Stimulated activated CD8-positive, alpha-beta memory T cell treated with anti-CD3 and anti-CD28 coated beads, Interleukin-15, amount 100 ng/mL, for 24 hours (primary cell): ENCODE measurements at places on chromosomes 1 and 21.

DNA sequence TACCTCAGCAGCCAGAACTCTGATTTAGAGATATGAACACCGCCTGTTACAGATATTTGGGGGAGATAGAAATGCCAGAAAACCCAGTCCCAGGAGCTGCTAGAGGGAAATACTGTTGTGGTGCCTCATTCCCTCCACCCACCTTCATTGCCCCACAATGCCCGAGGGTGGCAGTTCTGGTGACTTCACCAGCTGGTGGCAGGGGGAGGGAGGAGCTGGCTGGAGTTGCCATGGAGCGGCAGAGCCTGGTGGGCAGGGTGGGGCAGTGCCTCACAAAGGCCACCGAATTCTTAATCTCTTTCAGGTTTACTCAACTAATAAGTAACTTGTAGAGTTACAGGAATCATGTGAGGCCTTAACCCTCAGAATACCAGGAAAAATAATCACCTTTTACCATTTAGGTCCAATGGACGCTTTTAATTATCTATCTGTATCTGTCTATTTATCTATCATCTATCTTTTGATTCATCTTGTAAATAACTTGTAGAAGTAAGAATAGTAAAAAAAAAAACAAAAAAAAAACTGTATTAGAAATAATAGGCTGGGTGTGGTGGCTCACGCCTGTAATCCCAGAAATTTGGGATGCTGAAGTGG, 11.7 kb upstream of the S100A11 start:
- DNase-seq: no peak

DNA sequence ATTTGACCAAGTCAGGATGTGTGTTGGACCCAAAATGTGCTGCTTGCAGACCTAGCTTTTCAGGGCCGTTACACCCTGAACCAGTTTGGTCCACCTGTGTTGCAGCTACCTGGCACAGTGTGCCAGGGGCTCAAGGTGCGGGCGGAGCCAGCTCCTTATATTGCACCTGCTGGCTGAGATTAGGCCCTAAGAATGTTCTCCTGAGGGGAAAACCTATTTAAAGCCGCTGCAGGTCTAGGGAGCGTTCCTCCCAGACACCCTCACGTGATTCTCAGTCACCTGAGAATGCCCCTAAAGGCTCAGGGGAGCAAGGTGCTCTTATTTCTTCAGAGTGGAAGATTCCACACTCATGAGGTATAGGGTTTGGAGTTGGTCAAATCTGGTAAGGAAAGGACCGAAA, 12.0 kb downstream of the GSTM3 start:
- DNase-seq: no peak

- no peak for DNase-seq
Measured at GRCh38 chr1:226029093-226029496, 30.0 kb upstream of the SDE2 start.

DNA sequence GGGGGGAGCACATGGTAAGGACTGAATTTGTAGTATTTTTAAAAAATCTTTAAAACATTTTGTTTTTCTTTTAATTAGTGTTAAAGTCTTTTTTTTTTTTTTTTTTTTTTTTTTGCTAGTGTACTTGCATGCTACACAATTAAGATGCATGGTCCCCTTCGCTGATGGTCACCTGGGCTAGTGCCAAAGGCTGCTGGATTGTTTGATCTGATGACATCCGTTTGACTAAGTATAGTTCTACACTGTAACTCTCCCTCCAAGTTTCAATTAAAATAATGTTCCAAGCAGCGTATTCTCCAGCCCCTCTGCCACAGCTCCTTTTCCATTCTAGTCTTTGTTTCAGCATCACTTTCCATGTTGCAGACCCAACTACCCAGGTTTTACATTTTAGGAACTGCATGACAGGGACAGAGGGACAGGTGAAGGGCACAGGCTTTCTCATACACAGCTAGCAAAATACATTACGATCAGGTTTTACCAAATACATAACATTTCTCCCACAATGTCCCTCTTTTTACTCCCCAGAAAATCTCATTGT, 852 bp upstream of the RAVER2 start:
- DNase-seq: no peak

- no peak for DNase-seq
Measured at GRCh38 chr1:204927673-204928641, 57.3 kb downstream of the NFASC start.

DNA sequence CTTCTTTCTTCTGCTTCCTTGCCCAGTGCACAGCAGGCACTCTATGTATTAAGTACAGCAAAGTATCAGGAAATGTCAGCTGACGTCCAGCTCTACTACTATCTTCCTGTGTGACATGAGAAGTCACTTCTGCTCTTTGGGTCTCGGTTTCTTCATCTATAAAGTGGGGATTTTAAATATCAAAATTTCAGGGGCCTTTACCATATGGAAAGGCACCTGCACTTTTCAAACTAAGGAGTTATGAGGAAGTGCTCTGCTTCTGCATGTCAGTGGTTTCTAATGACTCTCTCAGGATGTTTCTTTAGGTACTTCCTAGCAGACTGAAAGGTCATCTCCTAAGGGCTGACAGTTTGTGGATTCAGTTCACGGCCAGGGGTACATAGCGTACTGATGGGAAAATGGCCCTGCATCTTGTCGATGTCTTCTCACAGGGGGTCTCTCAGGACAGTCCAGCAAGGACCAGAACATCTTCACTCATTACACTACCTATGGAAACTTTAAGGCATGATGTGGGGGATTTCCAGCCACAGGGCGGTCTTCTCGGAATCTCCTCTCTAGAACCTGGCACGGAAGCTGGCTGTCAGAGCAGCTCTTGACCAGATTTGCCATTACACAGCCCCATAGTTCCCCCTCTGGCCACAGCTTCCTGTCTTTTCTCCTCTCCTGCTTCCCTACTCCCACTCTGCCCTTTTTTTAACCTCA, 42.0 kb upstream of the MTF1 start:
- no peak for DNase-seq

GRCh38 chr21:26461500-26461899, 111.6 kb downstream of the CYYR1 start:
- no peak for DNase-seq

DNA sequence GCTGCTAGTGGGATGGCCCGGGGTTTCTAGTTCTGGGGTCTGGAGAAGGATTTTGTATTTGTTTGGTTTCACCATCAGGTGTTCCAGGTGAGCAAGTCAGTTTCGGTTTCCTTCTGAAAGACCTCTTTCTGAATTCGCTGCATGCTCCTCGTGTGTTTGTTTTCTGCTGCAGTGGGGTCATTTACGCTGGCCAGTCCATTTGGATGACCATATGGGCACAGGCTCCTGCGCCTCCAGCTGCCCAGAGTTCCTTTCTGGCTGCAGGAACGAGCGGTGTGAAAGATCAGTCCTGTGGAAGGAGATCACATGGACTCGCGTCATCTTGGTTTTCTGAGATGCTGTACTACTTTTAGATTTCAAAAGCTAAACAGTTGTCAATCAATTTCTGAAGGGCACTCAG, 83.7 kb upstream of the GCLM start:
- no peak for DNase-seq

DNA sequence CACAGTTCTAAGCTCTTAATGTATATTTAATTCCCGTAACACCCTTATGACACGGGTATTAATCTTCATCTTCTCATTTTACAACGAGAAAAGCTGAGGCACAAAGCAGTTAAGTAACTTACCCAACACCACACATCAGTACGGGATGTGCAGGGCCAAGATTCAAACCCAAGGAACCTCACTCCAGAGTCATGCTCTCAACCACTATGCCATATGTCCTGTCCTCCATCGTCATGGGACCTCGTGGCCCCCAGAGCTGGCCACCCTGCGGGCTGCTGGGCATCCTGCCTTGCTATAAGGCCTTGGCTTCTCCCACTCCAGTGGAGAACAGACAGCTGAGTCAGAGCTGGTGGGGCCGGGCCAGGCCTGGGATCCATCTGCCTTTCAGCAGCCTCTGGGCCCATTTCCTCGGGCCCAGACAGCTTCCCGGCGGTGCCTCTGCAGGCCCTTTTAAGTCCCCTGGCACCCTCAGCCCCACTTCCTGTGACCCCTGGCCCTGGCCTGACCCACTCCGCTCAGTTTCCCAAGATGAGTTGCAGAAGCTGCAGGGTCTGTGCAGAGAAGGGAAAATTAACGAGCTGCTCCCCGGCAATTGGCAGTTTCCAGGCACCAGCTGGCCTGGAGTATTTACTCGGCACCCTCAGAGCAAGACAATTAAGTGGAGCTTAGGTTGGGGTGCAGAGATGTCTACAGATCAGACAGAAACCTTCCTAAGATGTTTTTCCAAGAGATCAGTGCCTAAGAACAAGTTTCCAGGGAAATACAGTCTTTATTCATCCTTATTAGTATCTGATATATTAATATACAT, 98.2 kb downstream of the EPHB2 start:
- no peak for DNase-seq
